ENCODE measurements at places on chromosomes 1 and 21.

DNA sequence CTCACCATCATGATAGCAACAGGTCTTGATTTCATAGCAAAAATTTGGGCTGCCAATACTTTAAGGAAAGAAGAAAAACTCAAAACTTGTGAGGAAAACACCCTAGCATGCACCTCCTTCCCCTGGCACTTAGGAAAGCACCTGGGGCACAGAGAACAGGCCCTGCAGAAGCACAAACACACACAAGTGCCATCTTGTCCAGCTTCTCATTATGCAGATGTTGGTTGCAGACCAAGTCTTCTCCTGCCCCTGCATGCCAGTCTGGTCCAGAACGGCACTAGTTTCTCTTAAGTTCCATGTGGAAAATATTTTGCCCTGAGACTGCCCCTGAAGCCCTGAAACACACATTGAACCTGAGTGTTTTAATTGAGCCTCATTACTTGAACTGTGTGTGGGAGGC is 6.3 kb upstream of the ETV3 start:
- no peak for DNase-seq

DNA sequence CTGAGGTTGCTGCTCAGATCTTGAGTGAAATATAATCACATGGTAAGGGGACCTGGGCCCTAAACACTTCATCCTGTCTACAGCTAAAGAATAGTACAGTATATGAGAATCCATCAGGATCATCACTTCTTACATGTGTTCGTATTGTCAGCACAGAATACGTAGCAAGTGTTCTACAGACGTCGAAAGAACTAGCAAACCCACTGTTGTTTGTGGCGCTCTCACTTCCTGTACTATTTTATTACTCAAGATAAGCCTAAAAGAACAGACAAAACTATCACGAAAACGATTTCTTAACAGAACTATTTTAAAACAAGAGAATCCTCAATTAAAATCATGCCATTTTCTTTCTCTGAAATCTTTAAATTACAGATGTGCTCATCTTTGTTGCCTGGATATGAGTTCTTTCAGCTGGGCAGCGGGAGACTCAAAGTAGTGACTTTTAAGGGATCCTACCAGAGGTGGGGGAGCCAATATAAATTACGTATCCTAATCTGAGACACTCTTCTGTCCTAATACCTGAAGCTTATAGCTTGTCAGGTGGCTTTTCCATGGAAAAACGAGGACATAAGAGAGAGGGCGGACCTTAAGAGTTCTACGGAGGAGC is 724 bp downstream of the ST7L start:
- peak; percentile 41 for DNase-seq

DNA sequence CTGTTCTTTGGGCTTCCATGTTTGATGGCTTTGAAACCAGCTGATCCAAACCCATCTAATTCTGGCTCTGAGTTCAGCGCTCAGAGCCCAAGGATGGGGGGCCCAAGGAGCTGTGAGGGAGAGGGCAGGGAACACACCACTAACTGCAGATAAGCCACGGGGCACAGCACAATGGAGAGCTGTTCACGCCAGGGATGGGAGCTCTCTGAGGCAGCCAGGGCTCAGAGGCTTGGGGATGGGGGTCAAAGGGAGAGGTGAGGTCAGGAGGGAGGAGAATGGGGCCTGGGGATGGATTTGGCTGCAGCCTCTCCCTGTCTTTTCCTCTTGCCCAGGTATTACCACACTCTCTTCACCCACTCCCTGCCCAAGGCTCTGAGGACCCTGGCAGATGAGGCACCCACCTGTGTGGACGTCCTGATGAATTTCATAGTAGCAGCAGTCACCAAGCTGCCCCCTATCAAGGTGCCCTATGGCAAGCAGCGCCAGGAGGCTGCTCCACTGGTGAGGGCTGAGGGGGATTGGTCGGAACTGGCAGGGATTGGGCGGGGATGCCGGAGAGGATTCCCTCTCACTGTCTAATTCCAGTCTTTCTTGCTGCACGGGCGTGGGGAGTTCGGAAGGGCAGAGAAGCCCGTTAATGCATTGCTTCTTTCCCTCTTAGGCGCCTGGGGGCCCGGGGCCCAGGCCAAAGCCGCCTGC is 11.3 kb downstream of the SLC30A2 start:
- no peak for DNase-seq

GRCh38 chr1:18107369-18108298 is at the start of gene IGSF21:
Gene IGSF21, plus strand, starts transcription at chr1:18107798. Its CDS starts 331 bp downstream, at chr1:18108129.
- no peak for DNase-seq

- DNase-seq: no peak
Observed at GRCh38 chr21:26438976-26439375, 134.1 kb downstream of the CYYR1 start.

GRCh38 chr1:242745079-242745478 is 220.6 kb upstream of the PLD5 start:
- DNase-seq: no peak

GRCh38 chr1:54212872-54213271 is 12.9 kb downstream of the MRPL37 start:
- DNase-seq: no peak

GRCh38 chr21:43369596-43370090 is 57.3 kb downstream of the SIK1 start:
- DNase-seq: no peak

- no peak for DNase-seq
Observed at GRCh38 chr1:25700144-25700523, 83.5 kb downstream of the MAN1C1 start.

DNA sequence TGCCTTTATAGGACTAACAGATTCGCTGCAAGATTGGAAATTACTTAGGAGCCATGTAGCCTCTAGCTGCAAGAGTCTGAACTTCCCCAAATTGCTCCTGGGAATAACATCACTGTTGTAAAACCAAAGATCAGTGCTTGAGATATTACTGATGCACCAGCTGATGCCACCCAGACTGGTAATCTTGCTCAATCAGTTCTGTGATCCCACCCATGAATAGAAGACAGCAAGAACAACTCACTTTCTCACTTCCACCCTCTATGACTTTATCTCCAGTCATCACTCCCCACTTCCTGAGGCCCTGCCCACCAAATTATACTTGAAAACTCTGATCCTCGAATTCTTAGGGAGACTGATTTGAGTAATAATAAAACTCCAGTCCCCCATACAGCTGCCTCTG is 1011.1 kb downstream of the PLA2G4A start:
- no peak for DNase-seq

DNA sequence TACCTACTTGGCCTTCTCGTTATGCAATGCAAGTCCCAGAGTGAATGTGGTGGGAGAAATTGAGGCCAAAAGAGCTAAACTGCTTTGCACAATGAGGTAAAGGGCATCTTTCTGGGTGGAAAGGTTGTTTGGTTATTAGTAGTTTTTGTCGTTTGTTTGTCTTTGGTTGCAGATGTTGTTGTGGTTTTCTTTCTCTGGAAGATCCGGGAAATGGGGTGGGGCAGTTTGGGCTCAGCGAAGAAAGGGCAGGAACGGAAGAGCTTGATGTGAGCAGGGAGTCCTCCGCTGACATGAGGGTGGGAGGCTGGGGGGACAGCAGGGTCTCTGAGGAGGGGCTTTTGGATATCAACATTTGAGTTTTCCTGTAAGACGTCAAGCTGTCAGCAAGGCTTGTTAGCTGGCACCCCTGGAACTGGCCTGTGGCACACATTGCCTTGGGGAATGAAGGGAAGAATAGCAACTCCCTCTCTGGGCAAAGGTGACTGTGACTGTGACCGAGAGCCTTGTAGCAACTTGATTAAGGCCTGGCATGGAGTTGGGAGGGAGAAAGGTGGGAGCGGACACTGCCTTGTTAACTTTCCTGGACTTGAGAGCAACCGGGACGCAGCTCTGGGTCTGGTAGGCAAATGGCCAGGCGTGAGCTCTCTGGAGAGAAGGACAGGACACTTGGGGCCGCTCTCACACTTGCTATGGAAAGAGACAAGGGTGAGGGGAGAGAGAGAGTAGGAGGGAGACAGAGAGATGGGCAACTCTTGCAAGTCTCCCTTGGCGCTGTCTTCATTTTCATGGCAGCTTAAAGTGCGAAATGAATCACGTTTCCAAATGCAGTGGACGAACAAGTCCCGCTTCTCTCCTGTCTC is 15.4 kb upstream of the OPRD1 start:
- no peak for DNase-seq

GRCh38 chr1:110875216-110875731 is 2.3 kb downstream of the CD53 start:
- DNase-seq: peak; percentile 75

DNA sequence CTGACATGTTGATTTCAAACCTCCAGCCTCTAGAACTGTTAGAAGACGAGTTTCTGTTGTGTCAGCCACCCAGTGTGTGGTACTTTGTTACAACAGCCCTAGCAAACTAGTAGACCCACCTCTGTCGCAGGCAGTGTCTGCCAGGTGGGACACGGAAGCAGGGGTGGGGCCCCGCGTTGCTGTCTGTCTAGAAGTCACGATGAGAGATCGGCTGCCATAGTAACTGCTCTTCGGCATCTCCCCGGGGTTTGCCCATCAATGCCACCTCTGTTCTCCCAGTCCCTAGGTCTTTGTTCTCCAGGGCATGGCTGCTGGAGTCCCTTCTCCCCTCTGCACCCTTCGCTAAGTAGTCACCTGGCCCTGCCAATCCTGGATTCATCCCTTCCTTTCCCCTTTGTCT is 15.2 kb upstream of the CLSTN1 start:
- DNase-seq: no peak

DNA sequence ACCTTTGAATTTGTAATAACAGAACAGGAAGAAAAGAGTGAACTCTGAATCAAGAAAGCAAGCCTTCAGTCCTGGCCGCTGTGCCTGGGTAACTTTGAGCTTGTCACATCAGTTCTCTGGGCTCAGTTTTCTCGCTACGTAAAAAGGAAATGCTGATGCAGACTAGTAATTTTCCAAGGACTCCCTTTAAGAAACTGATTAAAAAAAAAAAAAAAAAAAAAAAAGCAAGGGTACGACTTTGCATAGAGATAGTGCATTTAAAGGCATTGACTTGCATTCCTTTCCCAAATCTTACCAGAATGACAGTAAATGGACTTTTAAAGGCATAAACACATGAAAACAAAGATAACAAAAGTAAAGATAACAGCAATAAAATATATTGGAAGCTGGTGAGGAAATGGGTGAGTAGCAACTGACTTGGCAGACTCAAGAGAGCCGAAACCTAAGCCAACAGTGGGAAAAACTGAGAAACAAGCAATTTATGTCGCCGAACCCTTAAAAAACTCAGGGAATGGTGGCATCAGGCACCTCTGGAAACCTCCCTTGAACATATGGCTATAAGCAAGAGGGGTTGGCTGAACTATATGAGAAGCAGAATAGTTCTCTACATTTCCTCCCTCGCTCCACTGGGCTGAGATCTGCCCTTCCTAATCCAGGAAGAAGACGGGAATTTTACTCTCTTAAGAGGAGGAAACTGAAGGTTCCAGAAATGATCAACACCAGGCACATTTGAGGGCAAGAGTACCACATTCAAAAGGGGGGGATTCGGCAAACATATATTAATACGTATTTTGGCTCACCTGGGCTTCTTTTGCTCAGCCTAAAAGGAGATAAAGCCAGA is 189.2 kb downstream of the CDC7 start:
- no peak for DNase-seq

DNA sequence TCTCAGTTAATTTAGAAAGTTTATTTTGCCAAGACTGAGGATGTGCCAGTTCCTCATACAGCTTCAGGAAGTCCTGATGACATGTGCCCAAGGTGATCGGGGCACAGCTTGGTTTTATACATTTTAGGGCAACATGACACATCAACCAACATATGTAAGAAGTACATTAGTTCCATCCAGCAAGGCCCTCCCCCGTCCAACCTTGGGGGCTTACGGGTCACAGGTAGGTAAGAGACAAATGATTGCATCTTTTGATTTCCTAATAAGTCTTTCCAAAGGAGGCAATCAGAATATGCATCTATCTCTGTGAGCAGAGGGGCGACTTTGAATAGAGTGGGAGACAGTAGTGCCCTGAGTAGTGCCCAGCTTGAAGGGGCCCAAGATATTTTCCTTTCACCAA is 19.6 kb upstream of the HAO2 start:
- no peak for DNase-seq

DNA sequence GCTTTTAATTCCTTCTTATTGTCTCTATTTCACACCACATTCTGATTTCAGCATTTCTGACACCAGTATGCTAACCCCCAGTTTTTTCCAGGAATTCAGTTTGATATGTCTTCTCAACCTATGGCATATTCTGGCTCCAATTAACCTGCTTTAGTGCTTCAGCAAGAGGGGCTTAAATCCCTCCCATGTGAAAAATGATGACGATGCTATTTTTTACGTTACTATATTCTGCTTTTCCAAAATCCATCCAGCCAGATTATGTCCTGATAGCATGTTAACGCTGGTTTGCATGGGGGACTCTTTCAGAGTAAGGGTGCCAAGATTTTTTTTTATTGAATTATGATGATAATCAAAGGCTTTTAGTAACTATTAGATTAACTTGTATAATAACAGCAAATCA is 163.3 kb upstream of the ADAMTS5 start:
- no peak for DNase-seq

DNA sequence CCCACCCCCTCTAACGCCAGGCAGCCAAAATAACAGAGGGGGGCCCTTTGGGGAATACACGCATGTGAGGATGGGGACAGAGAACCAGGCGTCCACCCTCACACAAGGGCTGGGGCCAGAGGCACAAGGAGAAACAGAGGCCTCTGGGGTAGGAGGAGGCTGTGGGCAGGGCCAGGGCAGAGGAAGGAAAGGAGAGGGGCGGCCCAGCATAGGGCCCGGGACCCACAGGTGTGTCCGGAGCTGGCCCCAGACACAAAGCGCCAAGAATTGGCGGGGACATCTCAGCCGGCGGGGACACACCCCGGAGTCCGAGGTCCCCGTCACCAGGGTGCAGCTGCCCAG is 6.7 kb downstream of the PLEKHG5 start:
- DNase-seq: no peak

DNA sequence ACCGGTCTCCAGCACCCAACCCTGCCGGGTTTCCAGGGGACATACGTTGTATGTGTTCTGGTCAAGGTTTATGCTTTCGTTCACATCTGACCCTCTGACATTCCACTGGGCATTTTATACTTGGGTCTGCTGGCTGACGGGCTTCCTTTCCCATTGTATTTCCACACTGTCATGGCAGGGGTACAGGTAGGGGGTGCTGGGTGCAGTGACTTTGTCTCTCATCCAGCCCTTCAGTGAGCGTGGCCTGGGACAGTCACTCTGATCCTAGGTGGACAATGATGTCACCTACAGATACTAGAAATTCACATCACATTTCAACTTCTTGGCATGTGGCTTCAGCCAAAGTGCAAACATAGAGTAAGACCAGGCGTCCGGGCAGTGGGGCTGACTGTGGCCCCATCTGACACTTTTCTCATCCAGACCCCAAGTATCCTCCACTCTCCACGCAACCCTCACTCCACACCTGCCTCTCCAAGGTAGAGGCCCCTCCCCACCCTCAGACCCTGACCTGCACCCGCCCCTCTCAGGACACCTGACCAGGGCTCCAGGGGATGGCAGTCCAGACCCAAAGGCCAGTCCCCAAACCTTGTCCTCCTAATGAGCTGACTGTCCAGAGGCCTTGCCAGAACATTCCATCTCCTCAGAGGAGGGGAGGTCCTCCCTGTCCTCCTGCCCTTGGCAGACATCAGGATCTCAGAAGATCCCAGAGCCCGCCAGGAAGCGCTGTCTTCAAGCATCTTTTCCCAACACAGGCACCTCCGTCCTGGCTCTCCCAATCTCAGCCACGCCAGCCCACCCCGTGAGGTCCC is 743 bp upstream of the KRTAP10-10 start:
- DNase-seq: no peak
